ENCODE measurements at places on chromosomes 7 and 10.

GRCh38 chr7:127665922-127666321 is 13.9 kb downstream of the SND1 start:
- DNase-seq = no peak

GRCh38 chr10:49253340-49253906 is 45.5 kb upstream of the C10orf71 start:
- DNase-seq = no peak

DNA sequence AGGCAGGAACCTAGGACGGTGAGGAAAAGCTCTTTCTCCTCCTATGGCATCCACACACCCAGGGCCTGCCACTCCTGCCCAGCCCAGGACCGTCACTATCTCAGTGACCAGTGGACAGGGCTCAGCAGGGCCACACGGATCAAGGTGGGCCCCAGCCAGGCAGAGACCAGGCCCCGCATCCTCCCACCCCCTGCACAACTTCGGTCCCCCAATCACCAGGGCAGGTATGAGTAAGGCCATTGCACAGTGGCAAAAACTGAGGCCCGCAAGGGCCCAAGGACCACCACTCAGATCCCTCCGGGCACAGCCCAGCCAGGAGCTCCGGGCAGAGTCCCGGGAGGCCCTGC is 30.3 kb downstream of the OAT start:
- DNase-seq = no peak

GRCh38 chr10:19663344-19663743 is 152.9 kb upstream of the PLXDC2 start:
- no peak for DNase-seq

DNA sequence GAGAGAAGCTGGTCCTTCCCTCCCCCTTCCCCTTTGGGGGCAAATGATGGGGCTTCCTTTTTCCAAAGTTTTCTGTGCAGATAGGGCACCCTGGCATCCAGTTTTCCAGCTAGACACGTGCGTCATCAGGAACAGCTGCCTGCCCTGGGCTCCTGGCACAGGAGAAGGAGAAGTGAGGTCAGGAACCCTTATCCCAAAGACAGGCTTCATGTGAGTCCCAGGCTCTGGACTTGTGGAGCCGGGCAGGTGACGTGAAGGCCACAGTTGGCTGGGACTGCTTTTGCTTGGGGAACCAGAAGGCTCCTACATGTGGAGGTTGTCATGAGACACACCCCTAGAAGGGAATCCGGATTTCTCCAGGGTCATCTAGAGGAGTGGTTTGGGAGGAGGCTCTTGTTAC is 66.5 kb downstream of the RBM20 start:
- DNase-seq = no peak

- DNase-seq = no peak
Measured at GRCh38 chr7:83211685-83212084, 49.0 kb upstream of the PCLO start.

DNA sequence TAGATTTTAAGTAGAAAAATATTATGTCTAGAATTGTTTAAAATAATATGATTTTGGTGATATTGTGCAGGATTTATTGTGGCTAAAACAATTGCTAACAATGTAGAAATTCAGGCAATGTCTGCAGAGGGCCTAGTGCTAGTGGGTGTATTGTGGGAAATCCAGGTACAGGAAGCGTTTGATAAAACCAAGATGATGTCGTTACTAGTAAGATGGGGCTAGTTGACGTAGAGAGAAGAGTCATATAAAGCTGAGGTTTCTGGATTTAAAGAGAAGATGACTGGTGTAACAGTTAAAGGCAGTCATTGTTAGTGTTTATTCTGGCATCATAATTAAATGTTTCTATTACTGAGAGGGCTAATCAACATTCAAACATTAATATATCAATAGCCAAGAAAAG is 43.5 kb downstream of the ADK start:
- DNase-seq = no peak

DNA sequence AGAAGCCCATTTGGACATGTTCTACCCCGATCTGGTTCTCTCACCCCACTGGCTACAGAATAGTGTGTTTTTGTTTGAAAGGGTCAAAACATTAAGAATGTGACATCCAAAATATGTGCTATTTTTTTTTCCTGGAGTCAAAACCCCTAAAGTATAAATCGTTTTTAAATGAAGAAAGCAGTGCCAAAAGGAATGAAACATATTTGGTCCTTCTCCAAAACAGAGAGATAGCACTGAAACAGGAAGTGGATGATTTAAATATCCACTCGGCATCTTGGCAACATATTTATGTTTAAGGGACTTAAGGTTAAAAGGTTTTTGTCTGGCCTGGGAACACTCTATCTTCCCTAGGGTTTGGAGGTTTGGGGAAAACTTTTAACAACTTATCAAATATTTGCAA is 32.3 kb downstream of the CALD1 start:
- DNase-seq = no peak

DNA sequence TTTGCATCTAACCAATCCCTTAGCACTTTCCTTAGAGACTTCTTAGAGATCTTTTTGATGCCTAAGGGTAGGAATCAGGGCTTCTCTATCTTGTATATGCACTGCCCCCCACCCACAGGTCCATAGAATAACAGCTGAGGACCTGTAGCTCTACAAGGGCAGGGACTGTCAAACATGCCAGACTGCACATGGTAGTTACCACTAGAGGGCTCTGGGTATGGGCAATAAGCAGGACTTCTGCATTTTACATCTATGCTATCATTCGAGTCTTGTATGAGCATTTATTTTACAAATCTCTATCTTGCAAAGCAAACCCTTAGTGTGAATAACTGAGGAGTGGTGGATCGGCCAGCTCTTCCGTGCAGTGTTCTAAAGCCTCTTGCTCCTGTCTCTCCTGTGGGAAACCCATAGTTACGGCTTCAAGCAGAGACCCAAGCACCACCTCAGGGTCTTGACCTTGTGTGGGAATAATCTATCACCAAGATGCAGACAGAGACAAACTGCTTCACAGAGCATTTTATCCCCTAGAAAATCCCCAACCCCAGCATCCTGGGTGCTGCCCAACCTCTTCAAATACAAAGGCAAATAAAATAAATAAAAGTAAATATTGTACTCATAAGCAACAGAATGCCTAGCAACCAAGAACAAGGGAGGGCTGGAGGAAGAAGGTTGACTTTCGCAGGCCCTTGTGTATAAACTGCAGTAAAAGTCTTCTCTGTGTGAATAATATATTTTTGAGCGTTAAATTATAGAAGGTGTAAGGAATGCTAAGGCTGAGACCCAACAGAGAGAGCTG is 219.3 kb downstream of the WDR11 start:
- no peak for DNase-seq

DNA sequence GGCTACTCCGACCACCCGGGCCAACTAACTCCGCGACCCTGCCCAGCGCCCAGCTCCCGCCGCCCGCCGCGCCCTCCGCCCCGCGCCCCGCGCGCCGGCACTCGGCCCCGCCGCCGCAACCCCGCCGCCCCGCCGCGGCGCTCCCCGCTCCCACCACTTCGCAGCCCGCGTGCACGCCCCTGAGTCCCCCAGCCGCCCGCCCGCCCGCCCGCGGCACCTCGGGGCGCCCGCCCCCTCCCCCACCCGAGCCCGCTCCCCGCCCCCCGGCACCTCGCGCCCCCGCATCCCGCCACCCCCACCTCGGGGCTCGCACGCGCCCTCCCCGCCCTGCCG is 598 bp downstream of the JAZF1 start:
- no peak for DNase-seq

DNA sequence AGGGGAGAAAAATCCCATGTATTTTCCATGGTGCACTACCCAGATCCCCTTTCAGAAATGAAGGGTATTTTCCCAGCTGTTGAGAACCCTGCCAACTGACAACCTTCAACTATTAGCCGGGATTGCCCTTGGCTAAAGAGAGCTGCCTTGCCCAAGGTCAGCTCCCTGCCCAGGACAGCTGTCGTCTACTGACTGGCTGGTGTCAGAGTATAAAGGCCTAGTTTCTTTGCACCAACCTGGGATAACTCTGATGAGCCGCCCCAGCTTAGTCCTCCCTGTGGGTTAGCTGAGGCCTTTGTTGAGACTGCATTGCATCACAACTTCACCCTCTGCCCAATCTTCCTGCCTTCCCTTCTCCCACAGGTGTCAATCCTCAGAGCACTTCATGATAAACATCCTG is 147.2 kb upstream of the RHEB start:
- DNase-seq = no peak
